Cortex of kidney (tissue), 1 donor: ENCODE measurements at places on chromosomes 2 and 18.

DNA sequence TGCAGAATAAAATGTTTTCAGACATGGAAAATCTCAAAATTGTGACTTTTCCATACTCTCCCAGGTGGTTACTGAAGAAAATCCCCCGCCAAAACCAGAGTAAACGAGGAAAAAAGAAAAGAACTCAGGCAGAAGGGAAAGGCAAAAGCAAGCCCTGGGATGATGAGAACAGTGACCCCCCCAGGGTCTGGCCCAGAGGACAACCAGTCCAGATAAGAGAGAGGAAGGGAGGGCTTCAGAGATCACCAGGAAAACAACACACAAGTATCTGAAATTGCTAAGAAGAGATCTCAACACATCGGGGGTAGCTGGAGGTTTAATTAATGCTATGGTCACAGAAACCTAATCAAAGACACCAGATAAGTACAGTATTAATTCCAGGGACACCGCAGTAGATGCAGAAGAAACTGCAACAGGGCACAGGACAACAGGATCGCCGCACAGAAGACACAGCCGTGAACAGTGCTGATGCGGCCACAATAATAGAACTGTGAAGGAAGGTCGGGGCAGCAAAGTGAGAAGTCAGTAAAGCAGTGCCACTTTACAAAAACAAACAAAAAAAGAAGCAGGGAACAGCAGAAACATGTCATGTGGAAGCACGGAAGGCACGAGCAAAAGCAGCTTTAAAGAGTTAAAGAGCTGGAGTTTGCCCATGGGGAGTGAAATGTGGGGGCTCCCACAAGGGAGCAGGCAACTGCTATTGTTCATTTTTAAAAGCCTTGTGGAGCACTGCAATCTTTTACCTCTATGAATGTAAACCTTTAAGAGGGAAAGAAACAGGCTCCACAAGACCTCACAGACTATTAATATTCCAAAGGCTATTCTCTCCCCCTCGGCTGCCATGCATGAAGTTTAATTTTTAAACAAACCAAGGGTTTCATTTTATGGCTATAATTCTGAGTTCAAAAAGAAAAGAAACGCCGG is 28.4 kb downstream of the FAM168B start:
- DNase-seq = no peak

DNA sequence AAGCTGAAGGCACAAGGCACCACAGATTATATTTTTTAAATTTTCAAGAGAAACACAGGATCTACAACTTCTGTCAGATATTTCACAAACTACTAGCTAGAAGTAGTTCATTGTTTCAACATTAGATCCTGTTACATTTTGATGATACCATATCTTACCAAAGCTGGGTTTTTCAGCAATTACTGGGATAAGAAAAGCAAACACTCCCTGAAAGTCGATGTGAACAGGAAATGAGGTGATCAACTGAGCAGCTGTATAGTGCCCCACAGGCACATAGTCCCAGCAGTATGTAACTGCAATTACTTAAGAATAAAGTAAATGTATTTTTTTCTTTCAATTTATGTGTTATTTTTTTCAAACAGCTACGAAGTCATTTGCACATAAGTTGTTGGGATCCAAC is 103.5 kb downstream of the DNER start:
- DNase-seq = no peak

GRCh38 chr18:26312199-26312598 is 86.0 kb downstream of the TAF4B start:
- DNase-seq = no peak

GRCh38 chr2:105800036-105800713 is 55.5 kb downstream of the NCK2 start:
- no peak for DNase-seq

DNA sequence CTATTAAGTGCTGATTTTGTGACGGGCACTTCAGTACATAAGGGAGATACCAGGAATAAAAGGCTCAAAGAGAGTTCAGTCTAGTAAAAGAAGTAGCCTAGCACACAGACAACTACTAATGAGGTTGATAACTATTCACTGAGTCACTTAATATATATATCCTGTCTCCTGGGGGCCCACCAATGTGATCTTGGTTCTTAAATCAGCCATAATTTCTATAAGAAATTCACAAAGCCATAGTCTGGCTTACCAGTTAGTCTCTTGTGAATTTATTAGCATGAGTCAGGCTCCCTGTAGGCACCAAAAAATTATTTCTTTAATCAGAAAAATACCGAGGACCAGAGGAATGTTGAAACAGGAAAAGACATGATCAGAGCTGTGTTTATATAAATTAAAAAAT is 10.4 kb downstream of the KCNE4 start:
- DNase-seq = no peak

DNA sequence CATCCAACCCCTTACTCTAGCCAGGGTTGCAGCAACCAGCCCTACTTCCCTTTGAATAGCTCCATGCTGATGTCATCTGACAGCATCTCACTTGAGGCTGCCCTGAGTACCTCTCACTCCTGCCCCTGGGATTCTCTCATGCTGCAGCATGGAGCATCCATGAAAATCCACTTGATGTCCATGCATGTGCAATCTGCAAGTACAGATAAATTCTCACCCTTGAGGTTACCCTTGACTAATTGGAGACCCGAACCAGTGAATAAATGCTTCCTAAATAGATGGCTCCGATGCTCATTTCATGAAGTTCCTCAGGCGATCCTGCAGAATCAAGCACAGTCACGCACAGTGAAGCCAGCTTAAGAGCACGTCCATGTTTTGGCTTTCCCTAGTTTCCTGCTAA is 298.3 kb downstream of the RBM43 start:
- no peak for DNase-seq

GRCh38 chr2:177281400-177282180 is 17.1 kb upstream of the NFE2L2 start:
- no peak for DNase-seq

DNA sequence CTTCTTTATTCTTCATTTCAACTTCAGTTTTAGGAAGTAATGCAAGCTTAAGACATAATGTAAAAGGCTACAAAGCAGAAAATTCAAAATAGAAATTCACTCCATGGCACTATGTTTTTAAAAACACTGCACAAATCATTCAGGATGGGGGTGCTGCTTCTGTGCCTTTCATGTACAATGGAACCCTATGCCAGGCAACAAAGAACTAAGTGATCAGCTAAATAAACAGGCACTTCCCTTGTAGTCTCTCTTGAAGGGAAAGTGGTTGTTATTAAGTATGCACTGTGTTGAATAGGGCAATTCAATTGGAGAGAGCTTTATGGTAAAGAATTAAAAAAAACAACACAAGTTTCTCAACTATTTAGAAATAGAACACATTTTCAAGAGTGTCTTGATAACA is 10.9 kb upstream of the ERBB4 start:
- no peak for DNase-seq

DNA sequence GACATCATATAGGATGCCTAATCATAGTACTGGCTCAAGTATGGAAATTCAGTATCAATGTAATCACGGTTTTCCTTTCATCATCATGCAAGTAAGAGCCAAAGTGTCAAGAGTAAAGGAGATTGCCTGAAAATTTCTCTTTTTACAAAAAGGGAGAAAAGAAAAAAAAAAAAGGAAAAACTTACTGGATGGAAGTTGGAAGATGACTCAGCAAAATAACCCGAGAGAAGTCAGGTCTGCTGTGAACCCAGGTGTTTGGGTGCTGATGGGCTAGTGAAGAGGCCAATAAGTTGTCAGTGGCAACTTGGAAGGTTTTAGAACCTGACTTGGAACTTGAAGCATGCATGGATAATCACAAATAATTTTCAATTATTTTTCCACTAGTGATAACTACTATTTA is 441.9 kb upstream of the SLC14A2 start:
- DNase-seq = no peak

DNA sequence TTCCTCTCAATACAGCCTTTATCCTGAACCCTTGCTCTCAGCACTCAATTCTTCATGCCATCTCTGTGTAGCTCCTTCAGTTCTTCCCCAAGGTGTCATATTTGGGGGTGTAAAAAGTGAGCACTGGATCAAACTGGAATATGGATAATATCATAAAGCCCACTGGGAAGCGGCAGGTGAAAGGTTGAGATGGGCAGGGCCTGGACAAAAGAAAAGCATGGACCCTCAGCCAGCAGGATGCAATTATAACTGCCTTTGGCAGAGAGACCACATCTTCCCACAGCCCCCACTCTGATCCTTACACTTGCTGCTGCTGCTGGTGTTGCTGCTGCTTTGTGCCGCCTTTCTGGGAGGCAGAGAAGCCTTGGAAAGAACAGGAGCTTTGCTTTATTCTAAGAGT is 31.2 kb upstream of the STPG4 start:
- no peak for DNase-seq

DNA sequence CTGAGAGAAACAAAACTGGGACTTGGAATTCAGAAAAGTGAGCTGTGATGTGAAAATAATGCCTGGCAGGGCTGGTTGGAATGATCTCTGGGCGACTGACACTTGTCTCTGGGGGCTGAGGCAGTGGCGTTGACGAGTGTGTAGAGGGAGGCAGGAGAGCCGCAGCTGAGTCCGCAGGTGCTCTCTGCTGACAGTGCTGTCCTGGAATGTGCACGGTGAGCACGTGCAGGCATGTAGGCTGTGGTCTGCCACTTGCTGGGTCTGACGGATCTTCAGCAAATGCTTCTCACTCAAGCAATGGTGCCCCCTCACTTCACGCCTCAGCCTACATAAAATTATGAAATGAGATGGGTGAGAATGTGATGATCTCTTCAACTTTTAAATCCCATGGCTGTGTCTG is 38.5 kb upstream of the ATP9B start:
- DNase-seq = no peak
